ENCODE measurements at places on chromosomes 7 and 10. TPM values are rescaled to one million over a fixed set of nuclear protein-coding genes. Genes with fewer than 3 reads are reported as not detected.

Gene TFPI2
- total RNA-seq = 13.5 TPM

DNA sequence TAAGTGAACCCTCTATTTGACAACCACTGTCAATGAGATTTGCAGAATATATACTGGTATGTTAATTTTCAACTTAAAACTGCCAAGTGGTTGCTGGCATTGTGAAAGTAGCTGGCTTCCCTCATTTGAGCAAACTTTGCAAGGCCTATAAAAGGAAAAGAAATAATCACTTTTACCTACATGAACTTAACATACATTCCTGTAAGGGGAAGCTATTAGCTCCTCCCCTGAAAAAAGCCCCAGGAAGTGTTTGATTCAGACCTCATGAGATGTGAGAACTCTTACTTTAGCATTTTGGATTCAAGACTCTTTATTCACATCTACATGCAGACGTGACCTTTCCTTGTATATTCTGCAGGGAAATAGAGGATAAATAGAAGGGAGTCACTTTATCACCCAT is 175.6 kb downstream of the OTUD1 start:
- no peak for DNase-seq

Gene PPP1R17
- total RNA-seq = not detected

Gene CPED1
- 6.2 TPM for total RNA-seq

Gene RAB19
- total RNA-seq = not detected
